ENCODE measurements at places on chromosomes 5 and 9. TPM values are rescaled to one million over a fixed set of nuclear protein-coding genes. Genes with fewer than 3 reads are reported as not detected.

The CAMK2A gene
- total RNA-seq: not detected

The RECK gene
- 3.9 TPM for total RNA-seq

The PTCH1 gene
- 4.2 TPM for total RNA-seq

The CPLANE1 gene
- 7.6 TPM for total RNA-seq

The AGXT2 gene
- not detected for total RNA-seq

The TMEM232 gene
- 1.6 TPM for total RNA-seq

The AMBP gene
- not detected for total RNA-seq

The CEMIP2 gene
- 55.1 TPM for total RNA-seq

The GRIN1 gene
- total RNA-seq: not detected

The SHISAL2B gene
- not detected for total RNA-seq

The CDC42SE2 gene
- 96.2 TPM for total RNA-seq

The MYORG gene
- 1.4 TPM for total RNA-seq

The FOXD1 gene
- 0.09 TPM for total RNA-seq

The SEMA5A gene
- not detected for total RNA-seq

The OMD gene
- not detected for total RNA-seq

The SCGB3A2 gene
- not detected for total RNA-seq

The TXNDC8 gene
- not detected for total RNA-seq

The ACTBL2 gene
- total RNA-seq: not detected

The ISOC1 gene
- 29.4 TPM for total RNA-seq

The PGGT1B gene
- total RNA-seq: 37.9 TPM

The HNRNPAB gene
- total RNA-seq: 492 TPM

The OLFM1 gene
- total RNA-seq: 0.19 TPM

The BTNL8 gene
- total RNA-seq: not detected

The SPINK13 gene
- total RNA-seq: not detected

The PITX1 gene
- total RNA-seq: 0.78 TPM

The SLC6A7 gene
- not detected for total RNA-seq

The ACOT12 gene
- not detected for total RNA-seq

The ANKRD34B gene
- total RNA-seq: not detected

The PLPPR1 gene
- total RNA-seq: not detected

The CCNH gene
- 67.2 TPM for total RNA-seq

The IFNA10 gene
- not detected for total RNA-seq

The SLC6A18 gene
- not detected for total RNA-seq

The IFNE gene
- not detected for total RNA-seq

The CORO2A gene
- 0.92 TPM for total RNA-seq

Data from activated CD4-positive, alpha-beta T cell treated with anti-CD3 and anti-CD28 coated beads, Interleukin-2, amount 10 ng/mL, durations not matched to agents 24 days and 14 days (primary cell).